Left renal pelvis (tissue), 4 donors: ENCODE measurements at places on chromosomes 3 and 15. TPM values are rescaled to one million over a fixed set of nuclear protein-coding genes. Genes with fewer than 3 reads are reported as not detected.

- no peak for DNase-seq
Measured at GRCh38 chr15:76341366-76342057, 4.9 kb downstream of the ISL2 start.

GRCh38 chr3:32632533-32633265 is 52.3 kb upstream of the CNOT10 start:
- no peak for DNase-seq

DNA sequence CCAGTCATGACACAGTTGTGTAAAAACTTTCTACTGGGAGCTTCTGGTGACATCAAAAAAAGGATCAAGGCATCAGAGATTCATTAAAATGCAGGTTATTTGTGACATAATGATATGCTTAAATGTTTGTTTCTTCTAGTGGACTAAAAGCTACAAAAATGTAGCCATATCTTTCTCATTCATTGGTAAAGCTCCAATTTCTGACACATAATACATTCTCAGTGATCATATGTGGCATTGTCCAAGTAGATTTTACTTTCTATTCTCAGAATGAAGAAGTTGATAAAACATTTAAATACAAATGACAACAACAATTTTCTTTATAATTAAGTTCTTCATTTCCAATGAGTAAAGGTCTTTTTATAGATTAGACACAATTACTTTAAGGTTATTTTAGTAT is 71.0 kb upstream of the ARHGEF26 start:
- DNase-seq = no peak

DNA sequence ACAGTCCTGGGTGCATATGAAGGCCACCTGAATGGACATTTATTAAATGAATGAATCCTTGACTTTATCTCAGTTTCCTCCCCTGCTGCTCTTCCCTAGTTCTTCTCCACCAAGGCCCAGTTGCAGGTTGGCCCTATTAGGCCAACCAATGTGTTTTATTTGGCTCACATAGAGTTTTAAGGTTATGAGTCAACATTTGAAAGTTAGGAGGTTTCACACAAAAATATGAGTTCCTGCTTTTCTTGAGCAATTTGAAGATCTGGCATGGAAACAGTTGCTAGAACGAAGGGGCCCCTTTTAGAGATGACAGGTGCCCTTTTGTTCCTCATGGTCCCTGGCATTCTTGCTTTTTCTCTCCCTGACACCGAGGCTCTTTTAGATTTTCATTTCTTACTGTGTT is 83.0 kb upstream of the PDZRN3 start:
- no peak for DNase-seq

DNA sequence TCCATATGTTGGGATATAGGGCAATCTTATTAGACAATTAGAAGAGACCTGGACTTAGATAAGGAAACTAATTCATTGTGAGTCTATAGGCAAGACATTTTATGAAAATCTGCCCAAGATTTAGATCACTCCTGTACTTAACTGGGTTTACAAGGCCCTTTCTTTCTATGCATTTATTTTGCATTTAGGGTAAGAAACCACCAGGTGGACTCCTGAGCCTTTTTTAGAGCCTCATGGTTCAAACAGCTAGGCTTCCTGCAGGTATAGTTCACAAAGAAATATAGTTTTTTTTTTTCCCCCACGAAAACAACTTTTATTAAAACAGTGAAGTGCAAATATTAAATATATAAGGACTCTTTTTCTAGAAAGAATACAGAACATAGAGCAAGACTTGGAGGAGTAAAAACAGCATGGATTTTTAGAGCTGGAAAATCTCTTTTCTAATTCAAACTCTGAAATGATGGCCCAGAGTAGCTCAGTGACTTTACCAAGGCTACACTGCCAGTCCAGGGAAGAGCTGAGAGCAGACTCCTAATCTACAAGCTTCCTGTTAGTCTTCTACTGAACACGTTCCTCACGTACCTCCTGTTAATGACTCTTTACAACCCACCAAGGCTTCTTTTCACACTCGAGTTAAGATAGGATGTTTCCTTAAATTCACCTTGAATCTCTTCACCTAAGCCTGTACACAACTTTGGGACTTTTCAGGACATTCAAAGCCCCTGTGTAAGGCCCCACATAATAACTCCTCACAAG is 400.9 kb upstream of the ATP11B start:
- DNase-seq = no peak

DNA sequence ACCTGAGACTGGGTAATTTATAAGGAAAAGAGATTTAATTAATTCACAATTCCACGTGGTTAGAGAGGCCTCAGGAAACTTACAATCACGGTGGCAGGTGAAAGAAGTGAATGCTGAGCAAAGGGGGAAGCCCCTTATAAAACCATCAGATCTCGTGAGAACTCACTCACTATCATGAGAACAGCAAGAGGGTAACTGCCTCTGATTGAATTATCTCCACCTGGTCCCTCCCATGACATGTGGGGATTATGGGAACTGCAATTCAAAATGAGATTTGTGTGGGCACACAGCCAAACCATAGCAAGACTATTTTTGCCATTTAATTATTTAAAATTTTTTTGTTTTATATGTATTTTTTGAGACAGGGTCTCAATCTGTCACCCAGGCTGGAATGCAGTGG is 27.0 kb upstream of the KCTD6 start:
- DNase-seq = no peak

Gene ISLR2
- polyA plus RNA-seq = 2.4 TPM
